Stimulated activated naive CD4-positive, alpha-beta T cell treated with Interleukin-2 at 50 U/mL for 16 hours (primary cell): ENCODE measurements at places on chromosomes 2 and 18.

DNA sequence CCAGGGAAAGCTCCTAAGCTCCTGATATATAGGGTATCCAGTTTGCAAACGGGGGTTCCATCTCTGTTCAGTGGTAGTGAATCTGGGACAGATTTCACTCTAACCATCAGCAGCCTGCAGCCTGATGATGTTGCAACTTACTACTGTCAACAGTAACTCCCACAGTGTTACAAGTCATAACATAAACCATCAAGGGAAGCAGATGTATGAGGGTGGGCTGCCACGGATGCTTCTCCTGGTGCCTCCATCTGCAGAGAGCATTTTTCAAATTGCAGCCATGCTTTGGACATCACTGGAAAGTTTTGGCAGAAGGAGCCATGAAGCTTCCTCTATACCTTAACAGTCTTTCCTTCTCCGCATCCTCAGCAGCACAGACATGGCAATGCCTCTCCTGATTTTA is 234.5 kb downstream of the ANKRD36B start:
- DNase-seq, result no peak

GRCh38 chr2:205720451-205720902 is 38.2 kb downstream of the NRP2 start:
- DNase-seq, result no peak

GRCh38 chr2:238985931-238986446 is 138.1 kb downstream of the TWIST2 start:
- no peak for DNase-seq

DNA sequence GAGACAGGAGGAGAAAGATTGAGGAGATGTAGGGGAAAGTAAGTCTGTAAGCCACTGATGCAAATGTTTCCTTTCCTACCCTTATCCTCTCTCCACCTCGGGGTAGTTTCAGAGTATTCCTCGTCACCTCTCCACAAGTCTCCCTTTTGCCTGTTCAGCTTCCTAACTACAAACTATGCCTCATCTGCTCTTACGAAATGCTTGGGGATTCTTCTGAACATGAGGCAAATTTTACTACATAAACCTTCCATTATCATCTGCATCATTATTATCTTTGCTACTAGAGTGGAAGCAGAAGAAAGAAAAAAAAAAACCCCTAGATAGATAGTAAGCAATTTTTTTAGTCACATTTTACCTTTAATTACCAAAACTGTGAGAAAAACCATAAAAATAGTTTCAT is 43.1 kb upstream of the CWC22 start:
- no peak for DNase-seq

GRCh38 chr2:240619506-240620148 is 5.7 kb upstream of the GPR35 start:
- DNase-seq, result no peak

DNA sequence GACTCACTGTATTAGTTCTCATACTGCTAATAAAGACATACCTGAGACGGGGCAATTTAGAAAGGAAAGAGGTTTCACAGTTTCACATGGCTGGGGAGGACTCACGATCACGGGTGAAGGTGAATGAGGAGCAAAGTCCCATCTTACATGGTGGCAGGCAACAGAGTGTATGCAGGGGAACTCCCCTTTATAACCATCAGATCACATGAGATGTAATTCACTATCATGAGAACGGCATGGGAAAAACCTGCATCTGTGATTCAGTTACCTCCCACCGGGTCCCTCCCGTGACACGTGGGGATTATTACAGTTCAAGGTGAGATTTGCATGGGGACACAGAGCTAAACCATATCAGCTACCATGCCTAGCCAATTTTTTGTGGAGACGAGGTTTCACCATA is 168.2 kb downstream of the NEDD4L start:
- DNase-seq, result no peak

DNA sequence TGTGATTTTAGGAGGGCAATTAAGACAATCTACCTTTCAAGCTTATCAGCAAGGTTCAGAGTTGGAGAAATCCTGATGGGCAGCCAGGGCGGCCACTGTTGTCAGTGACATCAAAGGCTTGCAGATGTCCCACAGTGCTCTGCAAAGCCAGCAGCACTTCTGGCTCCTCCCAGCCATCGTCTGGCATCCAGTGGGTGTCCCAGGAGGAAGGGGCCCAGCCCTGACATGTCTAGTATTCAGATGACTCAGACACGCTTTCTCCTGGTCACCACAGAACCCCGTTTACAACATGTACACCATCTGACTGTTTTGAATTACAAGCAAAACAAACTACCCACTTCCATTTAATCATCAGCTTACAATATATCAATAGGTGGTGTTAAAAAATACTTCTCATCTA is 61.4 kb downstream of the CYRIA start:
- DNase-seq, result no peak

GRCh38 chr2:173264151-173264550 is 90.5 kb upstream of the CDCA7 start:
- no peak for DNase-seq

DNA sequence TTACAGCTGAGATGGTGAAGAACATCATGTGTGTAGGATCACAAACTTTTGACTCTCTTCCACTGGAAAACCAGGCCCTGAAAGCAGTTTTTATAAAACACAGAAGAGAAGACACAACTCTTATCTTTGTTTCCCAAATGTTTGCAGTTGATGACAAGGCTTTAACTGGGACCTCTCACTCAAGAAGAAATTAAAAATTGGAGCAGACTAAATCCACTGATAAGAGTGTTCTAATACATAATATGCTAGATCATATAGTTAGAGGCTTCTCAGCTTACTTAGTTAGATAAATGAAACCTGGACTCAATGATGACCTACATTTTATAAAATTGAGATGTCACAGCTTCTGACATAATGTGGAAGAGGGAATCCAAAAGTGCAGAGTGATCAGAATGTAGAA is 158.3 kb upstream of the WDSUB1 start:
- no peak for DNase-seq

GRCh38 chr2:41999128-41999480 is 48.7 kb upstream of the PKDCC start:
- no peak for DNase-seq

GRCh38 chr2:223053484-223054192 is 1.6 kb downstream of the KCNE4 start:
- DNase-seq, result no peak

DNA sequence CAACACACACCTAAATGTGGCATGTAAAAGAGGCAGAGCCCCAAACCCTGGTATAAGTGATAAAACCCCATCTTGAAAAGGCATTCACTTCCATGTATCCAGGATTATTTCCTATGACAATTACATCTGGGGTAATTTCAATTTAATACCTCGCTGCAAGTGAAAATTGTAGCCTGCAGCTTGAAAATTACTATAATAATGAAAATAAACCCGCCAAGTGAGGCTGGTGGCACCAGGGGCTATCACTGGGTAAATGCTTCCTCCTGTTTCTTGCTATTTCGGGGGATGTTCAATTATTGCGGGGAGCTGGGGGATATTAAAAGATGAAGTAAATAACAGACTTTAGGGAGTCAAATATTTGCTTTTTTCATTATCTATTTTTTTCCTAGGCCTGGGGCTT is 159.5 kb upstream of the CAPN13 start:
- no peak for DNase-seq

DNA sequence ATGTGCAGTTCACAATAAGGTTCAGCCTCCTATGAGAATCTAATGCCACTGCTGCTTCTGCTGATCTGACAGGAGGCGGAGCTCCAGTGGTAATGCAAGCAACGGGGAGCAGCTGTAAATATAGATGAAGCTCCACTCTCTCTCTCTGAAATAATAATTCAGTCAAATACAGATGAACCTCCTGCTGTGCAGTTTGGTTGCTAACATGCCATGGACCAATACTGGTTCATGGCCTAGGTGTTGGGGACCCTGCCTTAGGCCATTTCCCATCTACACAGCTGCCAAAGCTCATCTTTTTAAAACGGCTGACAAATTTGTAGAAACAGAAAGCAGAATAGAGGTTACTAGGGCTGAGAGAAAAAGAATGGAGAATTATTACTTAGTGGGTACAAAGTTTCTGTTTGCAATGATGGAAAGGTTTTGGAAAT is 10.7 kb upstream of the HNRNPA3 start:
- no peak for DNase-seq

DNA sequence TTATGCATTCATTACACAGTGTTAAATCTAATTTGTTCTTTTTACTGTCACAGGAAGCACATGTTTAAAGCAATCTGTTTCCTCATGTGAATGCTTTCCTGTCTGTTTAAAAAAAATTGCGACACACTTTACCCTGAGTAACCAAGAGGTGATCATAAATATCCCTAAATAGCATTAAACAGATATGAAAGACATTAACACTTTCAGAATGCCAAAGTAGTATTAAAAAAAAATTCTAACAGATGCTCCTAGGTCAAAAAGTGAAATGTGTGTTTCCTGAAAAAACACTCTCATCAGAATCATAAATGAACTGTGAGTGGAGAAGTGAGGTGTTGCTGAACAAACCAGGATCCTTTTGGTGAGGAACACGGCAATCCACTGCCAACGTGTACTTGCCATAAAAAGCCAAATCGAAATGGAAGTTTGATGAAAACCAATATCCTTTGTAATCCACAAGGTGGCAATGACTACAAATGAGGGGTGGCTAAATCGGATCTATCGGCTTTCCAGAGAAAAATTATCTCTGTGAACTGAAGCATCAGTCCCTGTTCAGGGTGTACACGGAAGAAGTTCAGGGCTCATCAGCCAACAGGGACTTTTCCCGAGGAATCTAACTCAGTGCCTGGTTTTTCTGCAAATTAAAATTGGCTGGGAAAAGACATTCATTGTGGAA is 248.9 kb downstream of the TCF4 start:
- no peak for DNase-seq

- peak; percentile 65 for DNase-seq
These were observed 13.8 kb downstream of the FOSL2 start for GRCh38 chr2:28406276-28407096.

DNA sequence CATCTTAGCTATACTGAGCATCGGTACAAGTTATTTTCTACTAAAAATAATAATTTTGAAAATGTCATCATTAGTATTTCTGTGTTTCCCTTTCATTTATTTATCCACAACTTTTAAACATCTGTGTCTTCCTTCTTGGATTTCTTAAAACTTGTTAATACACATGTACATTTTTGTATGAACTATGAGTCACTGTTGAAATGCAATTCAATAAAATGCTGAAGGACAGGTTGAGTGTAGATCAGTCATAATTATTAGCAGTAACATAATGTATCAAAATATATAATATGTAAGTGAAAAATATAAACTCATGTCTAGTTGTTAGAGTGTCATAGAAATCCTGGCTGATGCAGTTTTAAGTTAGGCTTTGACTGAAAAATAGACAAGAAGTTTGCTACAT is 115.9 kb downstream of the MEIS1 start:
- DNase-seq, result no peak
